ENCODE measurements at places on chromosomes 7 and 10. TPM values are rescaled to one million over a fixed set of nuclear protein-coding genes. Genes with fewer than 3 reads are reported as not detected.

BMPER gene
- 0.47 TPM for total RNA-seq

CAV2 gene
- total RNA-seq = 25.2 TPM

CRHR2 gene
- not detected for total RNA-seq

MSMB gene
- not detected for total RNA-seq

MEOX2 gene
- not detected for total RNA-seq

- H3K27me3 ChIP-seq = no peaks in the 10 kb centered on the region
- no peak for DNase-seq
- H3K4me3 ChIP-seq = no peak overlapping the region
- no peaks in the 10 kb centered on the region for H3K4me1 ChIP-seq
Observed at GRCh38 chr10:2985729-2986232, 81.6 kb upstream of the PFKP start.

GRCh38 chr10:103712146-103712545 lies 143.2 kb downstream of the SH3PXD2A start:
- H3K4me1 ChIP-seq = peaks cover 18% of the 10 kb centered on the region
- no peak overlapping the region for H3K27ac ChIP-seq
- H3K27me3 ChIP-seq = no peaks in the 10 kb centered on the region
- no peak overlapping the region for H3K4me3 ChIP-seq
- H3K36me3 ChIP-seq = no peaks in the 10 kb centered on the region

- H3K27me3 ChIP-seq = no peaks in the 10 kb centered on the region
- H3K36me3 ChIP-seq = no peaks in the 10 kb centered on the region
- H3K4me3 ChIP-seq = no peak overlapping the region
- no peak overlapping the region for H3K27ac ChIP-seq
Observed at GRCh38 chr10:56623064-56623463, 262.0 kb upstream of the ZWINT start.

- no peaks in the 10 kb centered on the region for H3K27me3 ChIP-seq
- H3K27ac ChIP-seq = no peak overlapping the region
Observed at GRCh38 chr10:114714281-114714741, 56.2 kb upstream of the ABLIM1 start.

- H3K36me3 ChIP-seq = no peaks in the 10 kb centered on the region
- H3K4me1 ChIP-seq = peaks cover 4% of the 10 kb centered on the region
- no peak overlapping the region for H3K27ac ChIP-seq
- no peak for DNase-seq
- H3K27me3 ChIP-seq = no peaks in the 10 kb centered on the region
- no peak overlapping the region for H3K4me3 ChIP-seq
Observed at GRCh38 chr10:75097666-75098285, 13.7 kb upstream of the SAMD8 start.

DNA sequence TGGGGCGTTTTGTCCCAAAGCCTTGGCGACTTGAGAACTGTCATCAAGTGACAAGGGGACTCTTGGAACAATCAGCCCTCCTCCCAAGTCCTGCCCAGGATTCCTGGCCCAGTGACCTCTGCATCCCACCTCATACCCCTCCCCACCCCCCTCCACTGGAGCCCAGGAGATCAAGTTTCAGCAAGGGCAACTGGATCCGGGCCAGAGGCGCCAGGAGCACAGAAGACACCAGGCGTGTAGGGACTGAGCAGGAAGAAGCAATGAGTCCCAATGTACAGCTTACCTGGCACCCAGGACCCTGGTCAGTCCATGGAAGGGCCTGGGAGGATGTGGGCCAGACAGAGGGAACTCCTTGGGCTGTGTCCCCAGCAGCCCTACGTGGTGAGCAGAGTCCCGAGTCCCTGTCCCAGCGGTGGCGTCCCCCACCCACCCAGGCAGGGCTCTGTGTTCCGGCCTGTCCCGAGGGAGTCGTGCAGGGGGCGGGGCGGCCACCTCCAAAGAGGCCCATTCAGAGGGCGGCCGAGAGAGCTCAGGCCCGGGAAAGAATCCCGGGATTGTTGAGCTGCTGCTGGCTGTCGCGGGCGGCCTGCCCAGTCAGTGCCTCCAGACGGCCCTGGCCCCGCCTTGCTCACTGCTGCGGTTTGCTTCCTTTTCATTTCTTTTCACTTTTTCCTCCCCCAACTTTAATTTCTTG lies 254.1 kb downstream of the TNS3 start:
- peak overlapping the region; percentile 49 for H3K4me3 ChIP-seq
- peaks cover 15% of the 10 kb centered on the region for H3K4me1 ChIP-seq
- no peaks in the 10 kb centered on the region for H3K27me3 ChIP-seq
- DNase-seq = peak; percentile 94

- H3K27ac ChIP-seq = no peak overlapping the region
- no peaks in the 10 kb centered on the region for H3K36me3 ChIP-seq
- no peak overlapping the region for H3K4me3 ChIP-seq
- H3K27me3 ChIP-seq = no peaks in the 10 kb centered on the region
Observed at GRCh38 chr10:114246679-114247305, 7.7 kb downstream of the VWA2 start.

GRCh38 chr7:100894860-100895700 lies 608 bp downstream of the ACHE start:
- H3K4me1 ChIP-seq = no peaks in the 10 kb centered on the region
- no peaks in the 10 kb centered on the region for H3K36me3 ChIP-seq
- DNase-seq = peak; percentile 76

DNA sequence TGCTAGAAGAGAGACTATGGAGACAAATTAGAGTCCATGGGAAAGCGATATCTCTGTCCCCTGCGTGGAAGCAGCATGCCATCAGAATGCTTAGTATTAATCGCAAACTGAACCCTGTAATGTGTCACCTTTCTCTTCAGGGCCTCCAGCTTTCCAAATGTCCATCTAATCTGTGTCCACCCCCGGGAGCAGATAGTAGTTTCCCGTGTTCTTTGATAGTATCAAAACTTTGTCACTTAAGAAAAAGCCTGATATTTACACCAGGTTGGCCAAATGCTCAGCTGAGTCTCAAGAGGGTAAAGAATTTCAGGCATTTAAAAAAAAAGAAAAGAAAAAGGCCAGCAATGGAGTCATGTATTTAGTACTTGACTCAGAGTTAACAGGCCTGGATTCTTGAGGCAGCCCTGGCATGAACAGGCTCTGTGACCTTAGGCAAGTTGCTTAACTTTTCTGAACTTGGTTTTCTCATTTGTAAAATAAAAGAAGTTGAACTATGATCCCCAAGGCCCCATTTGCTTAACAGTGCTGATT lies 10.4 kb upstream of the GSAP start:
- H3K4me3 ChIP-seq = peak overlapping the region; percentile 55
- no peaks in the 10 kb centered on the region for H3K36me3 ChIP-seq
- no peak for DNase-seq
- peaks cover 29% of the 10 kb centered on the region for H3K4me1 ChIP-seq
- peak overlapping the region; percentile 63 for H3K27ac ChIP-seq

DNA sequence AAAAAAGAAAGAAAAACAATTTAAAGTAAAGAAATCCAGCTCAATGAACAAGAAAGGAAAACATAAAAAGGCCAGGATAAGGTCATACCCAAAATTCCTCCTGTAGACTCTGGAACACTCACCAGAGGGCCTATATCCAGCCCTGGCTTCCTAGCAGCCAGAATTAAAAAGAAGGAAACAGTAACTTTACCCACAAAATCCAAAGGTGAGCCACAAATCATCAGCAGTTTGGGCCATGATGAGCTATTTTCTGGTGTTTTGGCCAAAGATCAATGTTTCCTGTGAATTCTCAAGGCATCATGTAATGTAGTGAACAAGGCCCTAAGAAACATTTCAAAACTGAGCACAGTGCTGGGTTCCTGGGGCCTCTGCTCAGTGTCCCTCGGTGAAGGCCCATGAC lies 87.8 kb downstream of the LARP4B start:
- DNase-seq = no peak
- H3K27me3 ChIP-seq = no peaks in the 10 kb centered on the region
- H3K36me3 ChIP-seq = peaks cover 11% of the 10 kb centered on the region
- no peak overlapping the region for H3K27ac ChIP-seq
- H3K4me1 ChIP-seq = no peaks in the 10 kb centered on the region

GRCh38 chr10:108338146-108338545 lies 1173.6 kb upstream of the SORCS1 start:
- no peaks in the 10 kb centered on the region for H3K27me3 ChIP-seq
- H3K36me3 ChIP-seq = no peaks in the 10 kb centered on the region
- H3K27ac ChIP-seq = no peak overlapping the region
- no peaks in the 10 kb centered on the region for H3K4me1 ChIP-seq
- DNase-seq = no peak
- no peak overlapping the region for H3K4me3 ChIP-seq

GRCh38 chr7:137674048-137674447 lies 172.7 kb downstream of the DGKI start:
- peaks cover 3% of the 10 kb centered on the region for H3K27me3 ChIP-seq
- no peaks in the 10 kb centered on the region for H3K4me1 ChIP-seq
- H3K36me3 ChIP-seq = no peaks in the 10 kb centered on the region
- H3K4me3 ChIP-seq = no peak overlapping the region

DNA sequence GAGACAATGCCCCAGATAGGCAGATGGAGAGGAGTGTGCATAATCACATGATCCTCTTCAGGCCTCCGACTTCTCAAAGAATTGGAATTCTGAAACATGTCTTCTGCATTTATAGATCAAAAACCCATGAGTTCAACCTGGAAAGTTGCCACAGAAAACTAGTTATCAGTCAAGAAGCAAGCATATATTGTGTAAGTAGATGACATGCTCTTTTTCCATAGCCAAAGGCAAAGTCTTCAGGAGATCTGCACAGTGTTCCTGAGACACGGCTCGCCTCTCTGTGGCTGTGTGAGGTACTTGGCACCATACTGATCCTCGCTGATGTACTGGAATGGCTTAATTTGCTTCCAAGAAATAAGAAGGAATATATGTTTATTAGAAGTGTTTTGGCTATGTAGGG lies 213.5 kb upstream of the MKI67 start:
- DNase-seq = no peak
- no peak overlapping the region for H3K27ac ChIP-seq
- H3K36me3 ChIP-seq = no peaks in the 10 kb centered on the region
- H3K4me1 ChIP-seq = no peaks in the 10 kb centered on the region

DNA sequence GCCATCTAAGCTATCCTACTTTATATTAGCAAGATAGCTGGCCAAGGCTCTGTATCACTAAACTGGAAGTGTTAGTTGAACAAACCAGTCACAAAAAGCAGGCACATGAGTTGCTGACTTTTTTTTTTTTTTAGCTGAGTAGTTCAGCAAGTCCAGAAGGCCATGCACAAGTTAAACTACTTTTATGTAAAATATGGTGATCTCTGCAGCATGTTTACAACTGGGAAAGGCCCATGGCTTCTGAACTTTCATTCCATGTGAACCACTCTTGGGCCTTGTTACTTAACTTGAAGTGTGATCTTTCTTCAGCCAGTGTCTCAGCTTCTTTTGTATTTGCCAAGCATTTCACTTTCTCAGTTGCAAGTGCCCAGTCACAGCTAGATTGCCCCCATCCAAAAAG lies 78.5 kb downstream of the CALD1 start:
- H3K4me3 ChIP-seq = no peak overlapping the region
- no peak overlapping the region for H3K27ac ChIP-seq
- H3K27me3 ChIP-seq = no peaks in the 10 kb centered on the region

DNA sequence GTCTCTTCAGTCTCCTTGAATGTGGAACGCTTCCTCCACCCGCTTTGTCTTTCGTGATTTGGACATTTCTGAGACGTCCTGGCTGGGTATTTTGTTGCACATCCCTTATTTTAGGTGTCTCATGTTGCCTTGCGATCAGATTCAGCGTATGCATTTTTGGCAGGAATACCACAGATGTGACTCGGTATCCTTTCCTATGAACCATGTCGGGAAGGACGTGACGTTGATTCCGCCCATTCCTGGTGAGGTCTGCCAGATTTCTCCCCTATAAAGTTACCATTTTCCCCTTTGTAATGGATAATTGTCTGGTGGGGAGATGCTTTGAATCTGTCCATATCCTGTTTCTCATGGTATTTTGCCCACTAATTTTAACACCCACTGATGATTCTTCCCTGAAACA lies 49.6 kb downstream of the RBM17 start:
- peaks cover 11% of the 10 kb centered on the region for H3K27me3 ChIP-seq
- H3K27ac ChIP-seq = no peak overlapping the region
- no peak for DNase-seq
- no peak overlapping the region for H3K4me3 ChIP-seq
- peaks cover 6% of the 10 kb centered on the region for H3K4me1 ChIP-seq
- no peaks in the 10 kb centered on the region for H3K36me3 ChIP-seq

Data from SJCRH30 (cell line).